ENCODE measurements at places on chromosomes 3 and 15. TPM values are rescaled to one million over a fixed set of nuclear protein-coding genes. Genes with fewer than 3 reads are reported as not detected.
A peak's percentile ranks its signal among the peaks of the same experiment; 100 is the strongest.

The OR5K2 gene
- not detected for total RNA-seq

DNA sequence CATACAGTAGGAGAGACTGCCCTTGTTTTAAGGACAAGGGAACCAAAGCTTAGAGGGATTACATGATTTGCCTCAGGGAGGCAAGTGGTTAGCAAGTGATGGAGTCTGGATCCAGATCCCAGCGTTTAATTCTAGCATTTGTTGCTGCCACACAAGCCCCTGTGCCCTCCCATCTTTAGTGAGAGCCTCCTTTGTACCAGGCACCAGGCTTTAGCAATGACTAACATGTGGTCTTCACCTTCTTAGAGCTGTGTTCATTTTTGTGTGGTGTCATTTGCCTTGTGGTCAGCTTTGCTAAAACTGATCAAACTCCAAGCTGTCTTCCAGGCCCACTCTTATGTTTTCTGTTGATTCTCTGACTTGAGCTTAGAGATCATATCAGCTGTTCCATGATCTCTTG is 290.5 kb downstream of the RPLP1 start:
- peak; percentile 37 for DNase-seq
- no peak overlapping the region for H3K27ac ChIP-seq
- peaks cover 4% of the 10 kb centered on the region for H3K36me3 ChIP-seq
- no peak overlapping the region for H3K4me3 ChIP-seq
- peaks cover 32% of the 10 kb centered on the region for H3K4me1 ChIP-seq
- peaks cover 54% of the 10 kb centered on the region for H3K27me3 ChIP-seq

DNA sequence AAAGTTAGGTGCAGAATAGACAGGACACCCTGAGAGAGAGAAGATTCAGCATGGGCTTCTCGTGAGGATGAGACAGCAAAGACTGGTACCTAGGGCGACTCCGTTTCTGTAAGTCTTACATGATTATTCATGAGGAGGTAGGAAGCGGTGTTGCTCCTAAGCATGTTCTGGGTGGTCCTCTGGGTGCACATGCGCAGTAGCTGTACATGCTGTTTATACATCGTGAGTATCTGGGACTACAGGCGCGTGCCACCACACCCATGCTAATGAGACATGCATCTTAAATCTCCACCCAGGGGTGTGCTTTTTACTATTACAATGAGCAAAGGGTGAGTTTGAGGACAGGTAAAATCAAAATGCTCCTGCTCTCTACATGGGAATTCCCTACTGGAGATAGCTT is 12.3 kb downstream of the ALPK3 start:
- no peak overlapping the region for H3K27ac ChIP-seq
- peaks cover 6% of the 10 kb centered on the region for H3K27me3 ChIP-seq
- no peak overlapping the region for H3K4me3 ChIP-seq
- DNase-seq = no peak
- no peaks in the 10 kb centered on the region for H3K4me1 ChIP-seq

GRCh38 chr3:143597774-143598652 is 250.3 kb downstream of the SLC9A9 start:
- H3K27ac ChIP-seq = no peak overlapping the region
- H3K36me3 ChIP-seq = no peaks in the 10 kb centered on the region
- no peaks in the 10 kb centered on the region for H3K27me3 ChIP-seq
- no peaks in the 10 kb centered on the region for H3K4me1 ChIP-seq

- H3K4me1 ChIP-seq = peaks cover 5% of the 10 kb centered on the region
- no peaks in the 10 kb centered on the region for H3K27me3 ChIP-seq
- H3K36me3 ChIP-seq = no peaks in the 10 kb centered on the region
- DNase-seq = no peak
Observed at GRCh38 chr3:158794936-158795518, 6.8 kb upstream of the MFSD1 start.

Data from activated T-cell treated with anti-CD3 and anti-CD28 coated beads, Interleukin-2, amount 50 U/mL, for 72 hours (primary cell).